Stimulated activated CD4-positive, alpha-beta T cell treated with anti-CD3 and anti-CD28 coated beads, Interleukin-12 subunit alpha, Interleukin-12 subunit beta, amount 100 ng/mL, for 24 hours (primary cell): ENCODE measurements at places on chromosomes 7 and 10.

DNA sequence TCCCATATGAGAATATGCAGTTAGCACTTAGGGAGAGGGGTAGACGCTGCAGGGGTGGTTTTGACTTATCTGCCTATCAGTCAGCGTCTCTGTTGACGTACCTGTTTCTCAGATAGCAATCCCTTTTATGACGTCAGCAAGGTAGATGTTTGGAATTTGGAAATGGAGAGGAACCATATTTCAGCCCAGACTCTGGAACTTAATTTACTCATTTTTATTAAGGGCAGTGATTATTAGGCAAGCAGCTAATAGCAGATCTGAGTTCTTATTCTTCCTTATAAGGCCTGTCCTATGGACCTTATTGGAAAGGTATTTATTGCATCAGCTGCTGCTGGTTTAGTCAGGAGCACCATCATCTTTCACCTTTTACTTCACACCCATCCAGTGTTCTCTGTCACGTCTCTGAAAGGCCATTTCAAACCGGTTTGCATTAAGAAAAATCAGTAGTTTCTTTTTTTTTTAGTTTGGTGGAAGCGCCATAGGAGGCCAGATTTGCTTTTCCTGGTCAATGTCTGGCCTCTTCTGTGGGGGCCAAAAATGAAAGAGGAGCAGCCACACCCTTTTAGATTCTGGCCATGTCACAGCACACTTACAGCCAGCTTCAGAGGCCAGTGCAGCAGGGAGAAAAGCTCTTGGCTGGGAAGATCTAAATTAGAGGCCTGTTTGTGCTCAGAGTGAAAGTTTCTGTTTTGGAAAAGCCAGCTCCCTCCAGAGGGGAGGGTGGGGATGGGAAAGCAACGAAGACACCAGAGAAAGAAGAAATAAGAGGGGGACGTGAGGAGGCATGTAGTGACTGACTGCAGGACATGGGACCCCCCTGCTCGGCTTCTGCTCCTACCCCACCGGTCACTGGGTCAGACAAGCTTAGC is 146.3 kb downstream of the TCF7L2 start:
- no peak for DNase-seq

DNA sequence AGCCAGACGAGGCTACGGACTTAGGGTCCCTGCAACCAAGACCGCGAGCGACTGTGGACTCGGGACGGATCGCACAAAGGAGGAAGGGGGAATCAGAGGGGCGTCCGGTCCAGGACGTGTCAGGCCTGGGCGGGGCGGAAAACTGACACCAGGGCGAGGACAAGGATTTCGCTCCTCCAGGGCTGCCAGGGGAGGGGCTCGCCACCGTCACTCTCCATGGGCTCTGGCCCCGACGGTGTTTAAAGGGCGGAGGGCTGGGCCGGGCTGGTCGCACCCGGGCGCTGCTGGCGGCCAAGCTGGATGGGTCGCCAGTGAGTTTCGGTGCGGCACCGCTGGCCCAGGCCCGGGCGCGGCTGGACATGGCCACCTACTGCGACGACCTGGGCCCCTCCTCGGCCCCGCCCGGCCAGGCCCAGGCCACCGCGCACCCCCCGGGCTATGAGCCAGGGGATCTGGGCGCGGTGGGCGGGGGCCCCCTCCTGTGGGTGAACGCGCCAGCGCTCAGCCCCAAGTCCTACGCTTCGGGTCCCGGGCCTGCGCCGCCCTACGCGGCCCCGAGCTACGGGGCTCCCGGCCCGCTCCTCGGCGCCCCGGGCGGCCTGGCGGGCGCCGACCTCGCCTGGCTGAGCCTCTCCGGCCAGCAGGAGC is at the start of gene FOXI2:
TSS of gene FOXI2 (plus strand) at position 271 of the 648 bp plus-strand sequence. CDS start at position 360, 89 bp downstream.
- no peak for DNase-seq

DNA sequence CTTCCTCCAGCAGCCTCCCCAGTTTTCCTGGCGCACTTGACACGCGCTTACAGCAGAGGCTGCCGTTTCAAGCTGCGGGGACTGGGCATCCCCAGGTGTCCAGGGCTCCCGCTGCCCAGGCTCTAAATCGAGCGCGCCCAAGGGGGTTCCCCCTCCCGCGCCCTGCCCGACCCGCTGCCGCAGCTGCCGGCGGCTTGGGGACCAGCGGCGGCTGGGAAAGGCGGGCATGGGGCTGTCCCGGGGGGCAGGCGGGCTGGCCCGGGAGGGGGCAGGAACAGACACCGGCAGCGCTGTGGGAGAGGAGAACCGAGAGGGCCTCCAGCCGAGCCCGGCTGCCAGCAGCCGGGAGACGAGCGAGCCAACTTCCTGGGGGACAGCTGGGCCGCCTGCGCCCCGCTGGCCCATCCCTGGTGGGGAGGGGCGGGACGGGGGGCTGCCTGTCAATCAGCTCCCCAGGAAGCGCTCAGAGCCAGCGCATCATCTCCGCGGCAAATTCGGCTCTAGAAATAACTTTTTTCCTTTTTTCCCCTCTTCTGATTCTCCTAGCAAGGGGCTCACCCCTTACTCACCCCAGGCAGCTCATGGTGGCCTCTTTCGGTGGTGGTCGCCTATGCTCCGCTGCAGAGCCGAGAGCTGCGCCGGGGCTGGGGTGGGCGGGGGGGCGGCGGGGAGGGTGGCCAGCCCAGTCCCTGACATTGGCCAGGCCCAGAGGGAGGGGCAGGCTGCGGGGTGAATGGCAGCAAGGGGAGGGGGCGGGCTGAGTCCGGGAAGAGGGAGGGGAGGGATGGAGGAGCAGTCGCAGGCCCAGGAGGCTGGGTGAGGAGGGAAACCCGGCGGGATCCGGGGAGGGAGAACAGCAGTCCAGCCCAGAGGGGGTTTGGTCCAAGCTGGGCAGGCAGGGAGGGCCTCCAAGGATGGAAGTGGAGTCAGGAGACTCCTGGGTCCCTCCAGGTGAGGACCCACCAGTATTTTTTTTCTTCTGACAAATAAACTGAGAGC is 14.7 kb downstream of the GRID2IP start:
- no peak for DNase-seq

- DNase-seq = no peak
Observed at GRCh38 chr10:96478355-96478754, 35.4 kb downstream of the TLL2 start.

GRCh38 chr10:102641402-102641801 is 2.9 kb upstream of the TRIM8 start:
- no peak for DNase-seq

- DNase-seq = no peak
Observed at GRCh38 chr7:129462420-129462819, 28.2 kb downstream of the STRIP2 start.

DNA sequence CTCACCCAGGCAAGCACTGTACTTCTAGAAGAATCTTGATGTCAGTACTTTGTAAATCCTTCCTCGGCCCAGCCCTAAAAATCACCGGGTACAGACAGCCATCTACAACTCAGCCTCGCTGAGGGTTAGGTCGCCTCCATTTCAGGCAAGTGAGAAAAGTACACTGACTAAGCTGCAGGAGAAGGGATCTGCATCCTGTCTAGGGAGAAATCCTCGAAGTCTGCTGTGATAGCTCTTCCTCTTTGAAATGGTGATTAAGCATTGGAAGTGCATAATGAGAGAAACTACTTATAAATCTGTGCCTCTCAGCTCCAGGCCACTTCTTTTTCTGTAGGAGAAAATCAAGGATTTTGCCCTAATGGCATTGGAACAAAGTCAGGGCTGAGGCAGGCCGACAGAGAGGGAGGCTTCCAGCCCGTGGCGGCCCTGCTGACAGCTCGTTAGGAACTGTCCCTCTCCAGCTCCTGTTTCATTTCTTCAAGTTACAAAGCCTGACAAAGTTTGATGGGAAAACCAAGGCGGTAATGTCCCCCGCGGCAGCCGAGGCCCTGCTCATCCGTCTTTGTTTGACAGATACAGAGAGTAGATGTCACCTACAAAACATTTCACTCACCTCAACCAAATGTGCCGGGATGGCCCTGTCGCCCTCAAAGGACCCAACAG is 14.1 kb upstream of the GOT1 start:
- DNase-seq = no peak

- DNase-seq = no peak
Observed at GRCh38 chr7:135748770-135749169, at the start of gene FAM180A. TSS of gene FAM180A (minus strand) at chr7:135748813. CDS start at chr7:135748580, 233 bp downstream.

GRCh38 chr10:132397036-132397541 is at the start of gene PWWP2B:
TSS of gene PWWP2B (plus strand) at chr10:132397200. CDS start at chr10:132397227, 27 bp downstream.
- peak; percentile 34 for DNase-seq

DNA sequence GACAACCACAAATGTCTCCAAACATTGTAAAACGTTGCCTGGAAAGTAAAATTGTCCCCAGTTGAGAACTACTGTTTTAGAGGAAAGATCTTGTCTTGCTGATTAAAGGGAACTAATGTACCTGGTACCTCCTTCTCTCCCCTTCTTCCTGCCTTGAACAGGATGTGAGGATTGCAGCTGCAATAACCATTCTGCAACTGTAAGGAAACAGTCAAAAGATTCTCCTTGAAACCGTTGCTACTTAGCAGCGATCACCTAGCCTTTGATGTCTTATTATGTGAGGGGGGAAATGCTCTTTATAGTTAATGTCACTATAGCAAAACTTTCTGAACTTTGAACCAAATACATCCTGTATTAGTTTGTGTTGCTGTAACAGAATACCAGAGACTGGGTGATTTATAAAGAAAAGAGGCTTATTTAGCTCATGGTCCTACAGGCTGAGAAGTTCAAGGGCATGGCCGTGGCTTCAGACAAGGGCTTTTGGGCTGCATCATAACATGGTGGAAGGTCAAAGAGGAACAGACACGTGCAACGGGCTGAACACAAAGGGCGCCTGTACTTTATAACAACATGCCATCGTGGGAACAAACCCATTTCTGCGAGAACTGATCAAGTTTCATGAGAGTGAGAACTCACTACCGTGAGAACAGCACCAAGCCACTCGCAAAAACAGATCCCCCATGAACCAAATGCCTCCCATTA is 54.2 kb upstream of the PARD3 start:
- DNase-seq = no peak

DNA sequence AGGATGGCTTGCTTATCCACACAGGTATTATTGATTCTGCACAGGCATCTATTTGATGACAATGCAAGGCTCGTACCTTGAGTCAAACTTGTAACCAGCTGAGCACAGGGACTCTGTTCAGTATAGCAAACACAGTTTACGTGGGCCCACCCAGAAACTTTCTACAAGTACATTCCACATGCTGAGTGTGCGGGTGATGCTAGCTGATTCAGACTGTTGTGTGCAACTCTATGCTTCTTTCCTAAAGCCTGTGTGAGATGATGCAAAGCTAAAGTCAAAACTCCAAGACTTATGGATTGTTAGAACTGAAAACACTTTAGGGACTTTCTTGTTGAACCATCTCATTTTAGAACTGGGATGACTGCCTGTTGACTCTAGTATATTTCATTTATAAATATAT is 21.5 kb upstream of the CALD1 start:
- DNase-seq = no peak

- no peak for DNase-seq
Observed at GRCh38 chr7:64639267-64640001, 26.5 kb upstream of the ZNF107 start.

DNA sequence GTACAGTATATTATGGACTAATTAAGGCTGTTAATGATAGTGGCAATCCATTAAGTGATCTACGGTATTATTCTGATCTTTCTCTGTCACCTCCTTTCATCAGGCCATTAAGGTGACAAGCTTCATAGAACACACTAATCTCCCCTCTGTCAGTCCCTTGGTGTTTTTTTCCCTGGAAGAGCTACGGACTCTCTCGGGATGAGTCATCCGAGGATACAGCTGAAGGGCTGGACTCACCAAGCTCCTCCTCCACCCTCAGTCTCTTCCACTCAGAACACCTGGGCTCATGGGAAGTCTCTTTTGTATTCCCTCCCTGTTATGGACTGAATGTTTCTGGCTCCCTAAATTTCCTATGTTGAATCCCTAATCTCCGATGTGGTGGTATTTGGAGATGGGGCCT is 69.8 kb upstream of the PLXNA4 start:
- DNase-seq = no peak

- no peak for DNase-seq
Observed at GRCh38 chr10:85557077-85557476, 809.5 kb downstream of the GRID1 start.

- peak; percentile 6 for DNase-seq
Observed at GRCh38 chr10:97648562-97649404, 8.3 kb downstream of the PI4K2A start.

GRCh38 chr10:72283131-72283530 is 9.4 kb downstream of the DDIT4 start:
- DNase-seq = no peak

DNA sequence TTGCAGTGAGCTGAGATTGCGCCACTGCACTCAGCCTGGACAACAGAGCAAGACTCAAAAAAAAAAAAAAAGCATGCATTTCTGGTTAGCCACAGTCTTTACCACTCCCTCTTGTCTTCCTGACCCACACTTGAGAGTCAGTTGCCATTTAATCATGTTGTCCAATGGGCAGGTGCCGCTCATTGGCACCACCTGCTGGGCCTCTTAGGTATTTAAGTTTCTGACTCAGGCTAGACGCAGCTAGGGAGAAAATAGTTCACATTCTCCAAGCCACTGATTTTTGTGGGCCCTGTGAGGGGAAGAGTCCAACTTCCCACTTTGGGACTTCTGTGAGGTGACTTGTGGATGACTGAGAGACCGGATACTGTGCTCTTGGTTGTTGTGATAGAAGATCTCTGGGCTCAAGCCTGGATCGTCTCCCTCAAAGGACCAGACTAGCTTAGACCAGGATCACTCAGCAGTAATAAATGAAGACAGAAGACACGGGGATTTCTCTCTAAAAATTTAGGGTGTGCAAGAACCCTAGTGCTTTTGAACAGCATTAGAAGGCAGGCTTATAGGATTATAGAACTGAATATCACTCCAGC is 26.8 kb upstream of the SORCS3 start:
- no peak for DNase-seq

GRCh38 chr10:650441-650851 is 39.0 kb downstream of the DIP2C start:
- no peak for DNase-seq

DNA sequence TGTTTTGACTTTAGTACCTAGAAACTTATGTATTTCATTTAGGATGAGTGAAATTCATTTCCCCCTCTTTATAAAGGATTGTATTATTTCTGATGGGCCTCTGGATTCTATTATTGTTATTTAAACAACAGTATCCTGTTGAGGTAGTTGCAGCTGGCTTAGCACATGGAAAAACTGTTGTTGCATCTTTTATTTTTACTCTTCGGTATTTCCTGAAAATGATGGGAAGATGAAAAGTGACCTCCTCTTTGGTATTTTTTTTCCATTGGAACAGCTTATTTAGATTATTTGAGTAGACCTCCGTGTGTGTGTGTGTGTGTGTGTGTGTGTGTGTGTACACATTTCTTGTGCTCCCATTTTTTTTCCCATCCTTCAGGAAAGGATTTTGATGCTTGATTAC is 129.8 kb downstream of the PRKG1 start:
- no peak for DNase-seq

GRCh38 chr10:81708929-81709328 is 166.1 kb upstream of the NRG3 start:
- DNase-seq = no peak

- no peak for DNase-seq
Observed at GRCh38 chr10:4686644-4686996, 139.4 kb upstream of the AKR1E2 start.
